ENCODE measurements at places on chromosomes 5 and 9.

GRCh38 chr9:124332361-124333202, 74.8 kb downstream of the NEK6 start:
- DNase-seq: no peak

- no peak for DNase-seq
Measured at GRCh38 chr5:98231089-98231488, 542.4 kb upstream of the RGMB start.

GRCh38 chr9:105154723-105155191, 89.7 kb upstream of the SLC44A1 start:
- no peak for DNase-seq

GRCh38 chr5:168563959-168564358, 15.2 kb downstream of the PANK3 start:
- DNase-seq: no peak

GRCh38 chr9:37034938-37035647, 1.0 kb upstream of the PAX5 start:
- DNase-seq: no peak

DNA sequence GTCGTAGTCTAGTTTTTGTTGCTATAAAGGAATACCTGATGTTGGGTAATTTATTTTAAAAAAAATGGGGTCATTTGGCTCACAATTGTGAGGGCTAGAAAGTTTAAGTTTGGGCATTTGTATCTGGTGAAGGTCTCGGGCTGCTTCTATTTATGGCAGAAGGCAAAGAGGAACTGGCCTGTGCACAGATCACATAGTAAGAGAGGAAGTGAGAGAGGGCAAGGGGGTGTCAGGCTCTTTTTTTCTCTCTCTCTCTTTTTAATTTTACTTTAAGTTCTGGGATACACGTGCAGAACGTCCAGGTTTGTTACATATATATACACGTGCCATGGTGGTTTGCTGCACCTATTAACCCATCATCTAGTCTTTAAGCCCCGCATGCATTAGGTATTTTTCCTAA, 453.3 kb downstream of the DIRAS2 start:
- no peak for DNase-seq

GRCh38 chr9:111151537-111151936, 113.3 kb upstream of the LPAR1 start:
- DNase-seq: no peak

DNA sequence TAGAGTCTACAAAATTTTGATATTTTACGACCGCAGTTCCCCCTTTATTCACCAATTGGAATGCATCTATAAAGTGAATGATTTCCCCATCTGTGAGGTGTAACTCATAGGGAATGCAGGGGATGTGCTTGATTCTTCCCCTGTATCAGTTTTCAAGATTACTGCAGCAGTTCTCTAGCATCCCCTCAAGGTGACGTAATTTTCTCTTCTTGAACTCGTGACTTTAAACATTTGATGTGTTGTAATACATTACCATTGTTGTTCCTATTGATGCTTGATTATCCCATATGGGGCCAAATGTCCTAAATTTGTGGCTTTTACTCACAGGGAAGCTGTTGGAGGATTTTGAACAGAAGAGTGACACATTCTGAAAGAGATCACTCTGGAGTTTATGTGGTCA, 240.2 kb downstream of the CD180 start:
- no peak for DNase-seq

DNA sequence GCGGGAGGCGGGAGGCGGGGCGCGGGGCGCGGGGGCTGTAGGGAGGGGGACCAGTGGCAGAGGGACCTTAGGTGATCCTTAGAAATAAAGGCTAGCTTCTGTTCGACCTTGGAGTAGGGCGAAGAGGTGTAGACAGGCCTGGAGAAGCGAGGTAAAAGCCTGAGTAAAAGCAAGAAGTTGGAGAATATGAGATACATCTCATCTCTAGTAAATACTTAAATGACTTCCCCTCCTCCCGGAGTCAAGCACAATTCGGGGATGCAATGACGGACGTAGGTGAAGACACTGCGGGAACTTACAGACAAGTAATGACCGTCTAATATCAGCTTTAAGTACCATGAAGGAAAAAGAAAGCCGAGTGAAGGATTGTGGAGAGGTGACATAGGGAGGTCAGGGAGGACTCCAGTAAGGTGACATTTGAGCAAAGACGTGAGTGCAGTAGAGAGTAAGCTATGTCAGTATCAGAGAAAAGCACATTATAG, 466 bp downstream of the SMC2 start:
- no peak for DNase-seq

DNA sequence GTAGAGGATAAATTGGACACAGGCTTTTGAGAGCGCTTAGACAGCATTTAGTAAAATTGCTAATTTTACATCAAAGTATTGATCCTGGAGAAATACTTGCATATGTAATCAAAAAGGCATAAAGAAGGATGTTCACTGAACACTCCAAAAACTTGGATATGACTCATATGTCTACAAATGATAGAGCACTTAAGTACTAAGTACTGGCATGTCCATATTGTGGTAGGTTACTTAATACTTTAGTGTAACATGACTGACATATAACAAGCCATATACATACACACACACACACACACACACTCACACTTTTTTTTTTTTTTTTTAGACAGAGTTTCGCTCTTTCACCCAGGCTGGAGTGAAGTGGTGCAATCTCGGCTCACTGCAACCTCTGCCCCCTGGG, 361.9 kb downstream of the ARHGEF28 start:
- no peak for DNase-seq
